ENCODE measurements at places on chromosomes 4 and X.

- no peak for DNase-seq
These were observed 15.6 kb upstream of the RASL11B start for GRCh38 chr4:52846502-52846901.

GRCh38 chrX:22603060-22603459 lies 330.3 kb downstream of the CBLL2 start:
- no peak for DNase-seq

- no peak for DNase-seq
These were observed 67.2 kb downstream of the TBC1D9 start for GRCh38 chr4:140688711-140689598.

DNA sequence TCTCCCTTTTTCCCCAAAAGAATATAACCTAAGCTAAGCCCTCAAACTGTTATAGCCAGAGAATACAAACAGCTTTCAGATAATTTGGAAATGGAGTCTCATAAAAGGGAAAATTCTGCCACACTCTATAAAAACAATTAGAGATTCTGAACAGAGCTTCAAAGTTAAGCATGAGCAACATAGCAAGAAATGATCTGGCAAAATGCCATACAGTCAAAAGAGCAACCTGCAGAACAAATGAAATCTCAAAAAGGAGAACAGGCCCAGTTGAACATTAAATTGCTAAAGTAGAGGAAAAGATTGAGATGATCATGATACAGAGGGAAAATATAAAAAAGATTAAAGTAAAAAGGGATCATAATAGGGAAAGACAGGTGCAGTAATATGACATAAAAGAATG lies 250.5 kb downstream of the TLL1 start:
- DNase-seq, result no peak

GRCh38 chr4:35548921-35549320 lies 695.4 kb downstream of the ARAP2 start:
- DNase-seq, result no peak

- no peak for DNase-seq
These were observed 89.5 kb downstream of the BMP3 start for GRCh38 chr4:81120055-81120454.

GRCh38 chr4:184750926-184751584 lies 17.2 kb upstream of the CENPU start:
- no peak for DNase-seq

DNA sequence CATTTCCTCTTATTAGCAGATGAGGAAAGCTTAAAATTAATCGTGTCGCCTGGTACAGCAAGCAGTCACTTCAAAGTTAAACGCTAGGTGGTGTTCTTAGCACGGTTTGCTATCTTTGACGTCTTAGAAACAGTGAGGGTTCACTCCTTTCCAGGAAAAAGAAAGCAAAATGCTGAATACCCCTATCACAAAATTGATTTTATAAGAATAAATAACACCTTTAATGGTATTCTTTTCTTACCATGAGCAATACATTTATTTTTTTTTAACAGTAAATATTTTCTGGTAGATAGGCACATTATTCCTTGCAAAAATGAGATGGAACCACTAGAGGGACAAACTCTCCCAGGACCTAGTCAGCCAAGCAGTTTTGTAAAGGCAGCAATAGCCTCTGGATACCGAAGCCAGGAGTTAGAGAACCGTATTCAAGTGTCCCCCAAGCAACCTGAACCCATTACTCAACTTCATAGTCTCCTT lies 153.9 kb downstream of the KDR start:
- peak; percentile 66 for DNase-seq

GRCh38 chr4:169167957-169168858 lies 102.5 kb downstream of the SH3RF1 start:
- no peak for DNase-seq

GRCh38 chr4:4761128-4761982 lies 98.1 kb upstream of the MSX1 start:
- DNase-seq, result no peak

DNA sequence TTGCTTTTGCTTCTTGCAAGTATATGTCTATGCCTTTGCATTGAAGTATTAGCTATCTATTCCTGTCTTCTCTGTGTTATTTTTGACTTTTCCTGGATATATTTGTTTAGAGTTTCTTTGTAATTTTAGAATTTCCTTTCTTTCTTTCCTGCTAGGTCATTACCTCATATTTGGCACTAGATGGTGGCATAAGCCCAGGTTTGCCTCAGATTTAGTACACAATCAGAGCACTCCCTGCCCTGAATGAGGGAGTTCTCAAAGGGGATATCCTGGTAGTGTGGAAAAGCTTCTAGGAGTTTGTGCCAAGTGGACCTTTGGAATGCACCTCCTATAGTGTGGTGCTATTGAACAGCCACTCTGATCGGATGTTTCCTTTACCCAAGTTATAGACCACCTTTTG lies 181.6 kb downstream of the UGT8 start:
- peak; percentile 45 for DNase-seq

DNA sequence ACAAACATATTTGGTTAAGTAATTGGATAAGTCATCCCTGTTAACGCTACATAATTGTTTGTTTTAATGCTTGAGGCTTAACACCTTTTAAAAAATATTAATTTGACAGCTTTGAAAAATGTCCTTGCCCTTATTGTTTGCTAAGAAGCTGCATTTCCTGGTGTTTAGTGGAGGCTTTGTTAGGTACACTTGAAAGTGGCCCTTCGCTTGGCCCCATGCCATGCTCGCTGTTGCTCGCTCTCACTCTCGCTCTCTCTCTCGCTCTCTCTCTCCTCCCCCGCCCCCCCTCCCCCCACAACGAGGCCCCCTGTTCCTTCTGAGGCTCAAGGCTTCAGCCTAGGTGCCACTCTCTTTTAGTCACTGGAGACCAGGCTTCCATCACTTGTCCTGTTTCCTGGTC lies 139.6 kb downstream of the DCLK2 start:
- DNase-seq, result no peak

DNA sequence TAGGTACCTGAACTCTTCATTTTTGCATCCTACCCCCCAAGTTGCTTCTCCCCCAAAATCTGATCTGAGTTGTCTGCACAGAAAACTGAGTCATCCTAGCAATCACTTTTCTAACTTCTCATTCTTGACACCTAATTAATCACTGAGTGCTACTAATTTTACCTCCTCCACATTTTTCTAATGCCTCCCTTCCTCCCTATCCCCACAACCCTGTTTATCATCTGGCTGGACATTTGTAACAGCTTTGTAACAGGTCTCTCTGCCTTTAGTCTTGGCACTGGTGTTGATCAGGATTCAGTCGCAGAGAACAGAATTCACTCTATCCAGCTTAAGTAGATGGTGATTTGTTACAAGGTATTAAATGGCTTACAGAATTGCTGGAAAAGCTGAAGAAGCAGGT lies 303.9 kb upstream of the GATB start:
- DNase-seq, result peak; percentile 22

DNA sequence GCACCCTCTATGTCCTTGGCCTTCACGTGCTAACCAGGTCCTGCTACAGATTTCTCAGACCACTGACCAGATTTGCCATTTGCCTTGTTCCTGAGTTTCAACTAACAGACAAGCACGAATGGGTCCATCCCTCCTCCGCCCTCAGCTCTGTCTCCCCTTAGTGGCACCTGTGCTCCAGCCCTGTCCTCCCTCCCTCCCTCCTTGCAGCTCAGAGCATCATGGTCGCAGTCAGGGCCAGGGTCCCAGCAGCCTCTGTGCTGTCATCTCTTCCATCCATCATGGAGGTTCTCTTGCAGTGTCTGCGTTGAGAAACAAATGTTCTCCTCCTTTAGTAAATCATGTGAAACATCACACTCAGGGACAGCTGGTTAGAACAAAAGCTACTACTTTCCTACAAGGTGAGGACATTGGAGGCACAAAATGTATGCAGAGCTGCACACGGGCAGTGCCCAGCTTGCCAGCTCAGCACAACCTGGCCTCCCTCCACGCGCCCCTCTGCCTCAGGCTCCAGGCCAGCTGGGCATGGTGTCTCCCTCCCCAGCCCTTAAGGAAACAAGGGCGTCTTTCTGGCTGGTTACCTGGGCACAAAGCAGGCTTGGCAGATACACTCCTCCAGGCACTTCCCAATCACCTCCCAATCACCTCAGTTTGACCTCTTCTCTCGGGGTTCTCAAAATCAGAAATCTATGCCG lies 79.5 kb upstream of the ATP6AP2 start:
- DNase-seq, result no peak

DNA sequence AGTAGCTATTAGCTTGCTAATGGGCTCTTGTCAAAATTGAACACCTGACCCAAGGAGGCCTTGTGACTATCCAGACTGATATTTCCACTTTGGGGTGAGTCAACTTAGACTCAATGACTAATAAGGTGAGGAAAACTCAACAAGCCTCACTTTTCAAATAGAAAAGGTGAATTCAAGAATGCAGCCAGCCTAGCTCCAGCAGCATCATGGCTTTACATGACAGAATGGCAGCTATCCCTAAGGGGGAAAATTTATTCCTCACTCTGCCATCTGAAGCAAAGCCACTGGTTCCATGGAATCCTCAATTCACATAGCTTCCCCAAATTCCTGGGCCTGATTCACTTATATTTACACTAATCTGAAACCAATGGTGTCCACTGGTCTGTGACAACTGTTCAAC lies 29.1 kb upstream of the RAB9B start:
- peak; percentile 67 for DNase-seq

DNA sequence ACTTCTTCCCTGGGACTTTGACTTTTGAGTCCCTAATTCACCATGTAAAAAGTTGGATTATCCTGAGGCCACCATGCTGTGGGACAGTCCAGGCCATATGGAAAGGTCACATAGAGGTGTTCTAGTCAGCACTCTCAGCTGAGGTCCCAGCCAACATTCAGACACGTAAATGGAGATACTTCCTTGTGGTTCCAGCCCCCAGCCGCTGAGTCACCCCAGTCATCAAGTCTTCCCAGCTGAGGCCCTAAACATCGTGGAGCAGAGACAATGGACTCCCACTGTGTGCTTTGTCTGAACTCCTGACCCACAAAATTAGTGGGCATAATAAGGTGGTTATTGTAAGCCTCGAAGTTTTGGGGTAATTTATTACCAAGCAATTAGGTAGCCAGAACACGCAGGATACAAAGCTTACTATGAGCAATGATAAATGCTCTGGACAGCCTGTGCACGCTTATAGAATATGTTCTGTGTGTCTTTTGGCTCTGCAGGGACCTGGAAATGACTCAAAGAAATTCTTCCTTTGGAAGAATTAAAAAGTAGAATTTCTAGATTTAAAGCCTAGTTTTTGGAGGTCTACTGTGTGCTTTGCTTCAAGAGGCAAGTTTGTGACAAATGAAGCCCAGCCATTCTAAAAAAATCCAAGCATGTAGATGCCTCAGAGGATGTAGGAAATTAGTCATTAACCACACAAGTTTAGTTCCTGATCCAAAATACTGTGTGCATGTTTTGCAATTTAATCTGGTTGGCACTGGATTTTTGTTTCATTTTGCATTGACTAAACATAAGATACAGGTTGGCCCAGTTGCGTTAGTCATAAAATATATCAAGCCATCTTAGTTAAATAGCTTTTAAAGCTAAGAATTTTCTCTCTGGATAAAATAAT lies 33.2 kb upstream of the SLC9A7 start:
- peak; percentile 89 for DNase-seq

DNA sequence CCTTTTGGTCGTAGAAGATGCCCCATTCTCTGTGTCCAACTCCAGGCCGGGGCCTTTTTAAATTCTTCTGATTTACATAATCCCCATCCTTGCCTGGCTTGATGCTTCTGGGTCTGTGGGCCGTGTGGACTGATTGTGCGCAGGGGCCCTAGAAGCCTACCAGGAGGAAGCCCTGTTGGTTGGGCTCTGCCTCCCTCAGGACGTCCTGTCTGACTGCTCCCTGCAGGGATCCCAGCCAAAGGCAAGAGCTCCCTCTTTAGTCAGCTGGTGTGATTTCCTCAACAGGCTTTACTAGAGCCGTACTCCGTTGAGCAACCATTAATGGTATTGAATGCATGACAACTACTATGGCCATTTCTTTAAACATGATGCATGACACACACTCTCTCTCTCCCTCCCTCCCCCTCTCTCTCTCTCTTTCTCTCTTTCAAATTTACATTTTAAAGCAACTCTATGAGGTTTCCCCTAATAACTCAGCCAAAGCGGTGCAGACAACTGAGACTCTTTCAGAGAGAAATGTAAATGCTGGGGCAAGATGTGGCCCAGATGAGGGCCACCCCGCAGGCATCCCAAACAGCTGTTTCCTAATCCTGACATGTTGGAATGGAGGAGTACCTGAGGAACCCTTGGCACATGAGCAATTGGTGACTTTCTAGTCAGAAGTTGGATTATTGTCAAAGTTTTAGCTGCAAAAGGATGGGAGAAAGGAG lies 117.3 kb downstream of the DRD5 start:
- DNase-seq, result peak; percentile 79

- peak; percentile 2 for DNase-seq
These were observed 77.6 kb upstream of the FRMPD4 start for GRCh38 chrX:12060489-12061260.

- DNase-seq, result peak; percentile 6
These were observed 58.5 kb downstream of the HAUS3 start for GRCh38 chr4:2183394-2183793.

DNA sequence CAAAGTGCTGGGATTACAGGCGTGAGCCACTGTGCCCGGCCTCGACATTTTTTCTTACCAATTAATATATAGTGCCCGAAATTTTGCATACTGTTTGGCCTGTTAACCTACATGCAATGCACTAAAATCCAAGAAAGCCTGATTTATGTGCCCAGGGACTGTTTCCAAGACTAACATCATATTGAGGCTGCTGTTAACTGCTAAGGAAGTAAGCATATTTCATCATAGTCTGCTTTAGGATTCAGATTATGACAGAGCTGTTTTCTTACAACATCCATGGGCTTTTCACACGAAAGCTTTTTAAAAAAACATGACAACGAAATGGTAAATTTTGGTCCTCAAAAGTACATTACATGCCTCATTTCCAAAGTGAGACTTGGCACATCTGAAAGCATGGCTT lies 84.4 kb downstream of the STOX2 start:
- DNase-seq, result no peak

GRCh38 chr4:121306931-121307330 lies 73.9 kb downstream of the QRFPR start:
- peak; percentile 5 for DNase-seq

DNA sequence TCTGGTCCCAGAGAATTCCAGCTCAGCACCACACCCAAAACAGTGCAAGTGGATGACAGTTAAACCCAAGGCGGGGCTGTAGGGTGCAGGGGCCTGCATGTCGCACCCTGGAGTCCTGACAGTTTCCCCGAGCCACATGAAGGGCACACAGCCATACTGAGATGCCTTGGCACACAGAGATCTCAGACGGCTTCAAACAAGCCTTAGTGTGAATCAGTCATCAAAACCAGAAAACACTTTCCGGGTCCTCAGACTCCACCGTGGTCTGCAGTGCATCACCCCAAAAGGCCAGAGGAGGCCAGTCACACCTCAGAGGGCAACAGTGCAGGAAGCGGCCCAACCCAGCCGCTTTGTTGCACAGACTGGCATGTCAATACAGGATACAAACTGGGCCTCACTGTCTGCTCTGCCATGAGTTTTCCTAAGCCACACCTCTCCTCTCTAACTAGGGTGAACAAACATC lies 64.6 kb upstream of the ENPP6 start:
- peak; percentile 82 for DNase-seq

DNA sequence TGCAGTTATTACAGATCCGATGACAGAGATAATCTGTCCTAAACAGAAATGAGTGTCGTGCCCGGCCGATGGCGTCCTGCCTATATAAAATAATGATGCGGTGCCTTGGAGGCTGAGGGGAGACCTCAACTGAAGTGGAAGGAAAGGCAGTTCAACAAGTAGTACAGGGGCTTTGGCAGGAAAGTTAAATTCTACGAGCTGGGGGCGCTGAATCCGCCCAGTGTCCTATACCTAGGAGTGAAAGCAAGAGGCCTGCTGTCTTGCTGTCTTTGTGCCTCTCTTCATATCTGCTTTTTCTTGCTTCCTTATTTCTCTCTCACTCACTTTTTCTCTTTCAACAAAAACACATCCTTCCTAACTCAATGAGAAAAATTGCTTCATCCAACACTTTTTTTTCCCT lies 82.2 kb upstream of the PRPS2 start:
- DNase-seq, result no peak

- no peak for DNase-seq
These were observed 92.9 kb upstream of the TNIP3 start for GRCh38 chr4:121256887-121257466.
